ENCODE measurements at places on chromosomes 3 and 15.

- DNase-seq: no peak
Observed at GRCh38 chr3:122636697-122637096, 43.9 kb upstream of the PARP14 start.

DNA sequence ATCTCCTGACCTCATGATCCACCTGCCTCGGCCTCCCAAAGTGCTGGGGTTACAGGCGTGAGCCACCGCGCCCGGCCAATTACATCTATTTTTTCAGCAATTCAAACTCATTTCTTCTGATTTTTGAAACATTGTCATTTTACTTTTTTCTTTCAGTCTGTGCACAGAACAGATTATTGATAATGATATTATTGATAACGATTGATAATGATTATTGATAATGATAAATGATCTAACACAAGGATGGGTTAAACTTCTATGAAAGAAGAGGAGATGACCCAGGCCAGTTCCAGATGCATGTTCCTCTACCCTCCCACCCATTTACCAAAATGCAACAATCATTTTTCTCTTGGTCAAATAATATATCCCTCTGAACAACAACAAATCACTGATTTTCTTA, 118.0 kb downstream of the CTNNB1 start:
- no peak for DNase-seq

DNA sequence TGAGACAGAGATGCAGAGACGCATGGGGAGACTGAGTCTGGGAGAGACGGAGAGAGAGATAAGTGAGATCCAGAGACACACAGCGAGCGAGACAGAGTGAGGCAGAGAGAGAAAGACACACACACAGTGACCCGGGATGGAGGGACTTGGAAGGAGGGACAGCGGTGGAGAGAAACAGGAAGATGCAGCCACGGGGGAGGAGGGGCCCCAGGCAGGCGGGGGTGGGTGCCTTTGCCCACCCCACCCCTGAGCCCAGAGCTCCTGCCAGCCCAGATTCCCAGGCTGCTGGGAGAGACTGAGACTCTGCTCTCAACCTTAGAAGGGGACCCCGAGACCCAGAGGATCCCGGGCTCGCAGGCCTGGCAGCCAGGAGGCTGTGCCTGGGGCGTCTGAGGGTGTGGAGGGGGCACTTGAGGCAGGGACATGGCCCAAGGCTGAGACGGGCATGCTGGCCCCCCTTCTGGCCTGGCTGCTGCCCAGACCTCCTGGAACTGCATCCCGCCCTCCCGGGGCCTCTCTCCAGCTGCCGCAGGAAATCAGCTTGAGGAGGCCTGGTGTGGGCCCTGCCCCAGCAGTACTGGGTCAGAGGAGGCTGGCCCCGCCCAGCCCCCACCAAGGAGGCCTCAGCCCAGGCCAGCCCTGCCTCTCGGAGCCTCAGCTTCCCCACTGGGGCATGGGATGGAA, 18.1 kb downstream of the H1-8 start:
- peak; percentile 92 for DNase-seq

DNA sequence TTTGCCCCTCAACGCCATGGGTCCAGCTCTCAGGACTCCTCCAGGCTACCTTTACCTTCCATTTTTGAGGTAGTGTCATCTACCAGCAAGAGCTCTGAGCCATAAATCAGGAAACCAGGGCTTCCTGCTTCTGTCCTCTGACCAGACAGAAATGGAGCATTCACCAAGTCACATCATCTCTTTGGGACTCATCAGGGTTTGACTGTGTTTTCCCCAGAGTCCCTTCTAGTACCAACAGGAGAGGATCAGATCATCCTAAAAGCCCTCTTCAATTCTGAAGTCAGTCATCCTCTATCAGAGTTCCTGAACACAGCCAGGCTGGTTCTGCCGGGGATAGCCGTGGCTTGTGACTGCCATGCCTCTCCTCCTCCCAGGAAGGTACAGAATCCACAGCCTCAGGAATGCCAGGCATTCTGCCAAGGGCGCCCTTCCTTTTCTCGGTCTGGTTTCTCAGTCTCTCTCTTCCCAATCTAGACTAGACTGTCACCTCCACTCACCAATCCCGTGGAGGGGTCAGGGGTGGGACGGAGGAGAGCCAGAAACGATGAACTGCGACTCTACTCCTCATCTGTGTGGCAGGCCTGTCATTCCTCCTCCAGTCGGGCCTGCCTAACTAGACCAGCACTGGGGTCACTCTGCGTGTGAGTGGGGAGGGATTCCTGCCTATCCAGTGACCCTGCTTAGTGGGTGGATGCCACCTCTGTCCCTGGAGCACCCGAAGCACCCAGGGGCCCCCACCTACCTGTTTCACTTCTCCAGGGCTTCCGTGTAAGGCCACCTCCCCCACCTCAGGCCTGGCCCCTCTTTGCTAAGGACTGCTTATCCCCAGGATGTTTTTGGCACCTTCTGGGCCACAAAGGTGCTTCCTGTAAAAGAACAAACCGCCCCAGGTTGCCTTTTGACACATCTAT, 30.9 kb downstream of the CCNL1 start:
- DNase-seq: no peak
